ENCODE measurements at places on chromosomes 3 and 15. TPM values are rescaled to one million over a fixed set of nuclear protein-coding genes. Genes with fewer than 3 reads are reported as not detected.

The CTDSPL gene
- 6.1 TPM for total RNA-seq

The CAMKV gene
- total RNA-seq = 1.2 TPM

The PDZRN3 gene
- total RNA-seq = not detected

The ZNF774 gene
- total RNA-seq = 1.2 TPM

The C3orf85 gene
- not detected for total RNA-seq

The BMF gene
- 8.4 TPM for total RNA-seq

The CFAP92 gene
- total RNA-seq = not detected

The LRRIQ4 gene
- total RNA-seq = 0.09 TPM

- H3K36me3 ChIP-seq = peaks cover 14% of the 10 kb centered on the region
- H3K27me3 ChIP-seq = no peaks in the 10 kb centered on the region
- H3K4me1 ChIP-seq = peaks cover 37% of the 10 kb centered on the region
- no peak overlapping the region for H3K27ac ChIP-seq
- H3K4me3 ChIP-seq = no peak overlapping the region
Measured at GRCh38 chr15:40092256-40092978, 16.3 kb downstream of the BMF start.

DNA sequence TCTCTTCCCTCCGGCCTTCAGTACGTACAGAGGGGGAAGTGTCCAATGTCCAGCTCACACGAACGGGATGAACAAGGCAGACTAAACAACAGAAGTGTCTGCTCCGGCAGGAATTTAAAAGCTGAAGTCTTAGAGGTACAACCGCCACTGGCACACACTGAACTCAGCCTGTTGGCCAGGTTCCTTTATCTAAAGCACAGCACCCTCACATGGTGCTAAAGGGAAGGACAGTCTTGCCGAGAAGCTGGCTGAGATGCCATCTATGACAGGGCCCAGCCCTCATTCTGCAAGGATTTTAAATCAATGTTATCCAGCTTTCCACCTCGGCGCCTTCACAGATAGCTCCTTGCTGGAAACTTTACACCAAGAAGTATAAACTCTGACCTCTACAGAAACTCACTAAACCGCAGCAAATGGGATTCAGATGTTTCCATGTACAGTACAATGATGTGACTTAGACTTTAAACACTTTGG, 2.8 kb downstream of the ADAMTS17 start:
- H3K27ac ChIP-seq = no peak overlapping the region
- H3K4me3 ChIP-seq = peak overlapping the region; percentile 47
- H3K36me3 ChIP-seq = no peaks in the 10 kb centered on the region
- DNase-seq = peak; percentile 90
- H3K4me1 ChIP-seq = peaks cover 27% of the 10 kb centered on the region

GRCh38 chr15:39432912-39433348, 147.9 kb upstream of the THBS1 start:
- no peak overlapping the region for H3K27ac ChIP-seq
- peaks cover 49% of the 10 kb centered on the region for H3K27me3 ChIP-seq
- H3K4me1 ChIP-seq = peaks cover 8% of the 10 kb centered on the region
- no peaks in the 10 kb centered on the region for H3K36me3 ChIP-seq
- DNase-seq = no peak

DNA sequence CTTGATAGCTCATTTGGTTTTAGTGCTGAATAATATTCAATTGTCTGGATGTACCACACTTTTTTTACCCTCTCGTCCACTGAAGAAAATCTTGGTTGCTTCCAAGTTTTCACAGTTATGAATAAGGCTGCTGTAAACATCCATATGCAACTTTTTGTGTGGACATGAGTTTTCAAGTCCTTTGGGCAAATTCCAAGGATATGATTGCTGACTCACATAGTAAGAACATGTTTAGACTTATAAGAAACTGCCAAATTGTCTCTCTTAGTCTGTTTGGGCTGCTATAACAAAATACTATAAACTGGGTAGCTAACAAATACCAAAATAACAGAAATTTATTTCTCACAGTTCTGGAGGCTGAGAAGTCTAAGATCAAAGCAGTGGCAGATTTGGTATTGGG, 59.5 kb upstream of the TNFSF10 start:
- DNase-seq = no peak
- H3K4me3 ChIP-seq = peak overlapping the region; percentile 74
- peak overlapping the region; percentile 91 for H3K27ac ChIP-seq
- peaks cover under 1% of the 10 kb centered on the region for H3K36me3 ChIP-seq
- peaks cover 92% of the 10 kb centered on the region for H3K4me1 ChIP-seq

DNA sequence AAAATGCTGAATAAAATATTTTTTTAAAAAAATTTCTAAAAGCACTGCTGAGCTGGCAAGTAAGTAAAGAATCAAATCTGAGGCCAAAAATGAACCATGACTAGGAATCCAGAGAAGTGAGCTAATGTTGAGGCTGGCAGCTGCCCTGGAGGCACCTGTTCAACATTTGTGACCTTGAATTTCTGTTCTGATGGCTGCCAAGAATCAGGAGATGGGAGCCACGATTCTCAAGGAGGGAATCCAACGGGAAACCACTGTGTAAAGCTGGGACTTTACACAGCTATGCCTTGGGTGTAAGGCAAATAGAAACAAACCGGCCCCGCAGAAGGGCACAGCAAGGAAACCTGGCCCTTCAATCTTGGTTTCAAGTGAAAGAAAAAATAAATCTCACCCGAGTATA, 22.7 kb downstream of the HEG1 start:
- peaks cover 48% of the 10 kb centered on the region for H3K36me3 ChIP-seq
- no peaks in the 10 kb centered on the region for H3K27me3 ChIP-seq
- no peak overlapping the region for H3K4me3 ChIP-seq
- no peak overlapping the region for H3K27ac ChIP-seq
- peaks cover 29% of the 10 kb centered on the region for H3K4me1 ChIP-seq
- no peak for DNase-seq

- H3K27ac ChIP-seq = no peak overlapping the region
- no peak overlapping the region for H3K4me3 ChIP-seq
- DNase-seq = peak; percentile 62
- peaks cover 16% of the 10 kb centered on the region for H3K27me3 ChIP-seq
- no peaks in the 10 kb centered on the region for H3K4me1 ChIP-seq
- no peaks in the 10 kb centered on the region for H3K36me3 ChIP-seq
Measured at GRCh38 chr3:138051947-138052802, 42.2 kb downstream of the CLDN18 start.

GRCh38 chr3:112579232-112579631, 17.4 kb downstream of the SLC35A5 start:
- DNase-seq = no peak
- peaks cover 2% of the 10 kb centered on the region for H3K4me1 ChIP-seq
- H3K27me3 ChIP-seq = no peaks in the 10 kb centered on the region
- no peak overlapping the region for H3K27ac ChIP-seq
- no peak overlapping the region for H3K4me3 ChIP-seq

DNA sequence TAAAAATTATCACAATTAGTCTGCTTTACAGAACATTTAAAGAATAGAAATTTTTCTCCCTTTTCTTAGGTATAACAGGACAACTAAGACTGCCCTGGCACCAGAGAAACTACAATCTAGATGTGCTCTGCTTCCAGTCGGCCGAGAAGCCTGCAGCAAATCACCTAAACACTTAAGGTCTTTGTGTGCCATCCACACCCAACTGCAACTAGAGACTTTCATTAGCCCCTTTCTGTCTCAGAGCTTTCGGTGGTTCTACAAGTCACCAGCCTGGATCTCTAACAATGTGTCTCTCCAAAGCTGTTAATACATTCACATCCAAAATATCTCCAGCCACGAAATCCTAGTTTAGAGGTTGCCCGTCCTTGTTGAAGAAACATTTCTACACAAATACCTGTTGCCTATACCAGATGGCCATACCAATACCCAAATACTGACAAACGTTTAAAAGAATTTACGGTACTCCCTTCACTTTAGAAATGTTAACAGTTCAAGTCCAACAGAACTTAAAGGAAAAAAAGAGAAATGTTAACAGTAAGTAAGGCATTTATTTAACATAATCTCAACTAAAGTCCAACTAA, 6.7 kb downstream of the PRC1 start:
- DNase-seq = no peak
- peaks cover 47% of the 10 kb centered on the region for H3K4me1 ChIP-seq
- H3K36me3 ChIP-seq = peaks cover 32% of the 10 kb centered on the region
- peak overlapping the region; percentile 49 for H3K27ac ChIP-seq
- H3K4me3 ChIP-seq = no peak overlapping the region
- H3K27me3 ChIP-seq = no peaks in the 10 kb centered on the region

- peak; percentile 80 for DNase-seq
- peaks cover 47% of the 10 kb centered on the region for H3K4me1 ChIP-seq
- H3K4me3 ChIP-seq = peak overlapping the region; percentile 58
- peak overlapping the region; percentile 85 for H3K27ac ChIP-seq
- no peaks in the 10 kb centered on the region for H3K27me3 ChIP-seq
Measured at GRCh38 chr3:52216585-52217408, 8.6 kb downstream of the TLR9 start.

DNA sequence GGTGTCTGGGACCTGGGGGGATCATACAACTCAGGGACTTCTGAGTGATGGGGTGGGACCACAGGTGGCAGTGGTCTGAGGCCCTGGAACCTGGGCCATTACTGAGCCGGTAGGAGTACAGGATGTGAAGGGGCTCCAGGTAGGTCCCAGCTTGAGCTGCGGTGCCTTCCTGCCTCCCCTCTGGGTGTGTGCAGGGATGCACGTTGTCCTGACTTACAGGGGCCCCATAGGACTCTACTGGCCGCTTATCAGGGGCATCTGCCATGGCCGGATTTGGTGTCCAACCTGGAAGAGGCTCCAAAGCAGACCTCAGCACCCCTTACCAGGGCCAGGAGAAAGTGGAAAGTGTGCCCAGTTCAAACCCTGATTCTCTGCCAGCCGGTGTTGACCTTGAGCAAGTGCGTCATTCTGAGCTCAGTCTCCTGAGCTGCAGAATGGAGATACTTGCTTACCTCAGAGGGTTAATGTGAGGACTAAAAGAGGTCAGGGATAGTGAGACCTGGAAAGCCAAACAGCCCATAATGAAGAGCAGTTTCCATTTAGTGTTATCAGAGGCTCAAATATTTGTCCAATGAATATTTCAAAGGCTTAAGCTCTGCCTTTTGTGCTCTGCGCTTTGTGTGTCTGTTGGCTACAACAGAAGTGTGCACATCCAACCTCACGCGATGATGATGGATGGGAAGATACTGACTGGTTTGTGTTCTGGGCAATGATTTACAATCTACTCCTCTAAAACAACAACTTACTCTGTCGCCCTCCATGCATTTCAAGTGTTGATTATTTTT, 35.4 kb upstream of the ESYT3 start:
- H3K4me1 ChIP-seq = no peaks in the 10 kb centered on the region
- no peaks in the 10 kb centered on the region for H3K36me3 ChIP-seq
- peaks cover 3% of the 10 kb centered on the region for H3K27me3 ChIP-seq

DNA sequence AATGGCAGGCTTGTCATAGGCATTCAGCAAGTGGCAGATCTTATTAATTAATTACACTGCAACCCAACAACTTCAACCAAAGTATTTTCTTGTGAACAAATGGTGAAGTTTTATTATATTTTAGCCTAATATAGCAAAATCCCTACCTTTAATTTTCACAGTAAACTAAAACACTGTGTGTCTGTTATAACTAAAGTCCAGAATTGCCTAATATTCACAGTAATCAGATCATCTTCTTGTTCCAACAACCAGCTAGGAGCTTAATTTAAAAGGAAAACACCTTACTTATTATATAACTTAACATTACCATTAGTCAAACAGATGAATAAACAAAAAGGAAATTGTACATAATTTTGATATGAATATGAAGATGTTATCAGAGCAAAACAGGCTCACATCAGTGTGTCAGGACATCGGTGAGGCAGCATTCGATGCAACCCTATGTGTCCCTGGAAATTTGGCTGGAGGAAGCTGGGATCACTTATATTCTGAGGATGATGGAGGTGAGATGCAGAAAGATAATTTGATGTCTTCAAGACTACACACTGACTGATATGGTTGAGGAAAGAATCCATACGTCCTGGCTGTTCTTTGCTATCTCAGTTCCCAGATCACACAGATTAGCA, 189.3 kb upstream of the EIF1B start:
- DNase-seq = no peak
- no peak overlapping the region for H3K4me3 ChIP-seq
- H3K27me3 ChIP-seq = peaks cover 7% of the 10 kb centered on the region
- H3K4me1 ChIP-seq = no peaks in the 10 kb centered on the region

- no peaks in the 10 kb centered on the region for H3K27me3 ChIP-seq
- H3K4me3 ChIP-seq = no peak overlapping the region
- DNase-seq = no peak
- peaks cover 20% of the 10 kb centered on the region for H3K4me1 ChIP-seq
Measured at GRCh38 chr15:41799488-41799805, 25.2 kb downstream of the MAPKBP1 start.

DNA sequence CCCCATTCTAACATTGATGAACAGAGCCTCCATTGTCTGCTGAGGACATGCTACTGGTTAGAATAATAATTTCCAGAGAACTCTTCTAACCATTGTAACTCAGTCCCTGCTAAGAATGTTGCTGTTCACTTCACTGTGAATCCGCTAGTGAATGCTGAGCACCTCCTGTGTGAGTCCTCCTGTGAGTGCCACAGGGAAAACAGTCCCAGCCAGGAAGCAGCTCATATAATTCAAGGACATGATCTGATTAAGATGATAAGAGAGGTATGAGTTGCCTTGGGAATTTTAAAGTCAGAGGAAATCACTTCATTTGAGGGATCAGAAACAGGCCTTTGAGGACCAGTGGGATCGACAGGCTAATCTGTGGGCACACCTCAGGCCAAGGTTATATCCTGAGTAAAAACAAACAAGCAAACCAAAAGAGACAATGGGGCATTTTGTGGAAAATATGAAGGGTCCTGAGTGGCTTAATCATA, 33.9 kb upstream of the GPR160 start:
- no peak overlapping the region for H3K27ac ChIP-seq
- no peaks in the 10 kb centered on the region for H3K27me3 ChIP-seq
- no peak overlapping the region for H3K4me3 ChIP-seq
- H3K4me1 ChIP-seq = peaks cover 31% of the 10 kb centered on the region

DNA sequence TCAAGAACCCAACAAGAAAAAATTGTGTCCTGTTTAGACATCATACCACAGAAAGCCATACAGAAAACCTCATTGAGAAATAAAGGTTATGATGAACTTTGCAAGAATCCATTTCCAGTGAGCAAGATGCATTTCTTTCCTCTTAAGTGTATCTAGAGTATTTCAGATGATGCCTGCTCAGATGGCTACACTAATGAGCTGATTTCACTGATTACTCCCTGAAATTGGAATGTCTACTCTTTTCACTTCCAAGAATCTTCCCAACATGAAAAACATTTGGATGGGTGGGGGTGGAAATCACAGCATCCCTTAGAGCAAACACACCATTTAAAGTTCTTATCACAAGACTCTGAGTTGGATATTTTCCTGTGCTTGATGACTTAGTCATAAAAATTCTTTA, 41.4 kb upstream of the IL12A start:
- H3K27me3 ChIP-seq = peaks cover 27% of the 10 kb centered on the region
- H3K36me3 ChIP-seq = no peaks in the 10 kb centered on the region
- no peak overlapping the region for H3K27ac ChIP-seq
- H3K4me3 ChIP-seq = no peak overlapping the region
- H3K4me1 ChIP-seq = no peaks in the 10 kb centered on the region

DNA sequence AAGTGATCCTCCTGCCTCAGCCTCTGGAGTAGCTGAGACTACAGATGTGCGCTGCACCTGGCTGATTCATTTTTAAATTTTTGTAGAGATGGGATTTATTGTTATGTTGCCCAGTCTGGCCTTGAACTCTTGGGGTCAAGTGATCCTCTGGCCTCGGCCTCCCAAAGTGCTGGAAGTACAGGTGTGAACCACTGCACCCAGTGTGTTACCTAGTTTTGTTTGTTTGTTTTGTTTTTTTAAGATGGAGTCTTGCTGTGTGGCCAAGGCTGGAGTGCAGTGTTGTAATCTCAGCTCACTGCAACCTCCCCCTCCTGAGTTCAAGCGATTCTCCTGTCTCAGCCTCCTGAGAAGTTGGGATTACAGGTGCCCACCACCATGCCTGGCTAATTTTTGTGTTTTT, 12.1 kb downstream of the PTPN23 start:
- H3K36me3 ChIP-seq = peaks cover 15% of the 10 kb centered on the region
- H3K4me3 ChIP-seq = no peak overlapping the region
- H3K27me3 ChIP-seq = no peaks in the 10 kb centered on the region
- DNase-seq = no peak
- peaks cover 20% of the 10 kb centered on the region for H3K4me1 ChIP-seq
- no peak overlapping the region for H3K27ac ChIP-seq
